ENCODE measurements at places on chromosomes 6 and 20.

DNA sequence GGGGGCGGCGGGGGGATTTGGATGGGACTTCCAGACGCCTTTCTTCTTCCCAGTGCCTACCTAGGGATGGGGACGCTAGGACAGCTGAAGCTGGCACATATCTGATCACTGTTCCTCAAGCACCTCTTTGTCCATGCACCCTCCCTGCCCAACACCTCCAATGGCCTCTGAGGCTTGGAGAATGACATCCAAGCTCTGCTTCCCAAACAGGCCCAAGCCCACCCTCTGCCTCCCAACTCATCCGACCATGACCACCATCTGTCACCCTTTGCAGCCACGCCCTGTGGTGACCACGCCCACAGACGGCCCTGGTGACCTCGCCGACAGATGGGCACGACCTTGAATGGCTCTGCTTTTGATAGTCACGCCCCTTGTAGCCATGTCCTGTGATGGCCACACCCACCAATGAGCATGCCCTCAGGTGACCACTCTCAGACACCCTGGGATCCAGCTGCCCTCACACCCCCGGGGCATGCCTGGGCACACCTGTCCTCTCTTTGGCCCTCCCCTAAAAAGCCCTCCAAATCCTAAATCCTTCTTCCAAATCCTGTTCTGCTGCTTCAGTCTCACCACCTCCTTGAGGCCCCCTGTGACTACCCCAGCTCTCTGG is 51.0 kb downstream of the SSR1 start:
- DNase-seq: no peak

GRCh38 chr20:44180814-44181213 is 6.2 kb downstream of the JPH2 start:
- DNase-seq: no peak

DNA sequence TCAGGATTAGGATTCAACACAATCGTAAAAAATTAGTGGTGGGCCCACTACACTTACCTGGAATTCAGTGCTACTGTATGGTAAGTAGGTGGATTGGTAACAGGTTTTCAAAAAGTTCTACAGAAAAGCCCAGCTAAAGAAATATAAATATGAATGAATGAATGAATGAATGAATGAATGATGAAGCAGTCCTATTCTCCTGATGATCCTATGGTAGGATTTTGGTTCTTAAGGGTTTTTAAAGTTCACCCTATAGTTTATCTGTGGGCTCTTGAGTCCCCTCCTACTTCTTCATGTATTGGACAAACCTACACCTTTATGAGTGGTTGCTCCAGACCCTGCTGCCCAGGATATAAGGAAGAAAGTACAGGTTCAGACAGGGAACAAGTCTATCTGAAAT is 89.5 kb upstream of the HEY2 start:
- no peak for DNase-seq

GRCh38 chr6:167984144-167984719 is 13.2 kb upstream of the KIF25 start:
- DNase-seq: no peak

DNA sequence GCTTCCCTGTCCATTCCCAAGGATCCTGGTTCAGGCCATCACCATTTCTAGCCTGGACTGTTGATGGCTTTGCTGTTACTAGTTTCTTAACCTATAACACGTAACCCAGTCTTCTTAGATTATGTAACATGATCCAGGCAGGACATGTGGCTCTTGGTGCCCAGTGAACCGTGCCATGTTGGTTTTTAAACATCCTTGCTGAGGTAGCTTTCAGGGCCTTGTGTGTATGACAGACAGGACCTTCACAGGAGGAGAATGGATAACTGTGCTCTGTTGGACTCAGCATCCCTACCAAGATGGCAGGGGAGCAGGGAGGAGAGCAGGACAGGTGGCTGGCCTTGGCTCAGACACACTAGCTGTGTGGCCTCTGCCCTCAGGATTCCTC is 46.8 kb downstream of the PANK2 start:
- no peak for DNase-seq

DNA sequence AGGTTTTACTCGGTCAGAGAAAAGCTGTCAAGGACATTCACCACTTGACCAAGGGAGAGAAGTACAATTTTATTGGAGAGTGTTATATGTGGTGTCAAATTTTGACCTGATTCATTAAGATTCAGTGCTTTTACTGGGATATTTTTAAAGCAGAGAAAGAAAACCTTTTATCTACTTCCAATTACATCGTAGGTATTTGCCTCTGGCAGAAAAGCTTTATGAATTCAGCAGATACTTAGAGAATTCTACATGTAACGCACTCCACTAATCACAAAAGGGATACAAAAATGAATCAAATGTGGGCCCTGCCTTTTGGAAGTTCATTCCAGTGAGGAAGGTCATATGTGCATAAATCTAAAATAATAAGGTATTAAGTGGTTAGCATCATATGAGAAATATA is 133.7 kb downstream of the STXBP5 start:
- DNase-seq: no peak

DNA sequence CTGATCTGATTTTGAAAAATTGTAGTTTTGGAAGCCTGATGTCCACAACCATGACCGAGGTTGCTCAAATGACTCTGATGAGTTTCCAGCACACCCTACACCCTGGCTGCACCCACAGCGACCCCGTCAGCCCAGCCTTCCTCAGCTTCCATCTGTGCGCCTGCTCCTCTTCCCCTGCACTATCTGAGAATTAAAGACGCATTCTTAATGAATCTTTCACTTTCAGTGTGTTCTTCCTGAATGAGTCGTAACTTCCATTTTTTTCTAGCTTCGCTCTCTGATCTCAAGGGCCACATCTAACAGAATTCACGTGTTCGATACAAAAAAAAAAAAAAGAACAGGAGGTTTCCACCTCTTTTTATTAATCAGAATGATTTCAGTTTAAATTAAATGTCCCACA is 21.3 kb upstream of the RREB1 start:
- DNase-seq: peak; percentile 41

- DNase-seq: no peak
Measured at GRCh38 chr6:144588697-144589325, 303.7 kb downstream of the UTRN start.

DNA sequence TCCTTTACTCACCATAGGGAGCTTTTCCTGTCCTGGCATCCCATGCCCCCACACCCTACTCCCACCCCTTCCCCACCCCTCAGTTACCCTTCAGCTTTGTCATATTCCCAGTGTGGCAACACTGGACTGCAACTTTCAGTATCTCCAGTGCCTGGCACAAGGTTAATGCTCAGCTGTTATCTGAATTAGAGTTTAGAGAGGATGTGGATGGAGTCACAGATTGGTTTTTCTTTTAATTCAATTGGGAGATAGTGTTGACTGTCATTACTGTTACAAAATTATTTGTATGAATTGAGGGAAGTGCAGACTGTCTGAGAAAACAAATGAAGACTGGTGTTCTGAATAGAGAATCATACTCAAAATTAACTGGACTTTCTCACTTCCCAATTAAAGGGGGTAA is 89.9 kb downstream of the TULP4 start:
- DNase-seq: no peak

- DNase-seq: no peak
Measured at GRCh38 chr6:11584244-11584643, 46.7 kb downstream of the TMEM170B start.

- DNase-seq: no peak
Measured at GRCh38 chr6:116073765-116074440, 13.2 kb upstream of the FRK start.

- no peak for DNase-seq
Measured at GRCh38 chr6:112606656-112607435, 259.7 kb downstream of the RFPL4B start.

GRCh38 chr6:169950558-169950957 is 199.1 kb downstream of the ERMARD start:
- DNase-seq: peak; percentile 37

DNA sequence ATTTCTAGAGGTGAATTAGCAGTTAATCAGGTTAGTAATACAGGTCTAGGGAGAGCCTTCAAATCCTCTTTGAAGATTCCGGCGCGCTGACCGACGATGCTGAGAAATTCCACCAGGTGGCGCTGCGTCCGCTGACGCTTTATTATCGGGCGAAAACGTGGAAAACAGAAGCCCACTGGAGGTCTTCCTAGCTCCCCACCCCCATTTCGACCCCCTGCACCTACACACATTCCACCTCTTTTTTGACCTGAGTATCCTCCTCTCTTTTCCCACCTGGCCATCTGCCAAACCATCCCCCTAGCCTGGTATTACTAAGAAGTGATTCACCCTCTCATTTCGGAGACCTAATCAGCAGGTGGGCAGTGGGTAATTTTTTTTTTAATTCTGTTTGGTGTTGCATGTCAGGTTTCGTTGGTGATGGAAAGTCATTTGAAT is 65.4 kb upstream of the RIN2 start:
- DNase-seq: peak; percentile 77

GRCh38 chr6:22112461-22112860 is 184.4 kb downstream of the PRL start:
- no peak for DNase-seq

DNA sequence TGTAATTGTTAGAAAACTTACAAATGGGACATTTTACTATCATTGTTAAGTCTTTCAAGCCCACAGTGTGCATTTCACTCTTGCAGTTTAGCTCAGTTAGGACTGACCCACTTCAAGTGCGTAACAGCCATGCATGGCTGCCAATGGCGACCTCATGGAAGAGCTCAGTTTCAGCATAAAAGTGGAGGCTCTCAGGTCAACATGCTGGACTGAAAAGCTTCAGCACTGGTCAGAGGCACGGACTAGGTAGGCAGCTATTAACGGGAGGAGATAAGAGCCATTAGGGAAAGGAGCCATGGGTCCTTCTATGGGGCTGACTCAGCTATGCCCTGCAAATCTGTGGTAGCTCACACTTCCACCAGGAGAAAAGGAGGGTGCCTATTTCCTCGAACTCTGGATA is 101.8 kb downstream of the TTLL2 start:
- DNase-seq: no peak

GRCh38 chr6:72631480-72631879 is 9.6 kb downstream of the KCNQ5 start:
- DNase-seq: no peak

DNA sequence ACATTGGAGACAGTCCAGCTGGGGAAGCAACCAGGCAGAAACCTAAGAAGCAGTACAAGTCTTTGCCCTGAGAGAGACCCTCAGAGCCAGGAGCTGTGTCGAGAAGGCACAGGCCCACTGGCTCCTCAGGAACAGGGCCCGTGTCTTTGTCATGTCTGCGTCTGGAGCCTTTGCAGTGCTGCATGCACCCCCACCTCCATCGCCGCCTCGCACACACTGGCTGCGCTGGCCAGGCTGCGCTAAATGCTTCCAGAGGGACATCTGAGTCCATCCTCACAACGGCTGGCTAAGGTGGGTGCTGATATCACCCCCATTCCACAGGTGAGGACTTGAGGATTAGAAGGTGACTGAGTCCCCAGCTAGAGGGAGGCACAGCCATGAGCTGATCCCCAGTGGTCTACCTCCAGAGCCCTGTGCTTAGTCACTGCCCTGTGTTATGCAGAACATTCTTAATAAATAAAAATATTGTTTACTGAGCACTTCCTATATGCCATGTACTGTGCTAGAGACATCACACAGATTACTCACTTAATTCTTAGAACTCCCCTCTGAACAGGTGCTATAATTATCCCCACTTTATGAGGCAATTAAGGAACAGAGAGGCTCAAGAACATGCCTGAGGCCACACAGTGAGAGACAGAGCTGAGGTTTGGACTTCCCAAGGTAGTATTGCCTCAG is 27.6 kb downstream of the GABRR2 start:
- no peak for DNase-seq

DNA sequence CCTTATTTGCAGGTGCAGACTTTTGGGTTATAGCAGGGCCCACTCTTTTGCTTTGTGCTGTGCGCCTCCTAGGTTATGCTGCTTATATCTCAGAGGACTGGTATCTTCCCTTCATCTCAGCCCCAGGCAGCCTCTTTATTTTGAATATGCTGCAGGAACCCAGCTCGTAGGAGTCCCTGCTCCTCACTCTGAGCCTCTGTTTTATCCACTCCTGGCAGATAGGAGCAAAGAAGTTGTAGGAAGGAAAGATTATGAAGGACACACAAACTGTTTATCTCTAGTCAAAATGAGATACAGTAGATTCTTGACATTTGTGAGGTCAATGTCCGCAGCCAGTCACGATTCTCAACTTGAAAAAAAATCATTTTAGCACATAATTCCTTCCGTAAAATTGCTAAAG is 15.6 kb downstream of the L3MBTL3 start:
- no peak for DNase-seq

DNA sequence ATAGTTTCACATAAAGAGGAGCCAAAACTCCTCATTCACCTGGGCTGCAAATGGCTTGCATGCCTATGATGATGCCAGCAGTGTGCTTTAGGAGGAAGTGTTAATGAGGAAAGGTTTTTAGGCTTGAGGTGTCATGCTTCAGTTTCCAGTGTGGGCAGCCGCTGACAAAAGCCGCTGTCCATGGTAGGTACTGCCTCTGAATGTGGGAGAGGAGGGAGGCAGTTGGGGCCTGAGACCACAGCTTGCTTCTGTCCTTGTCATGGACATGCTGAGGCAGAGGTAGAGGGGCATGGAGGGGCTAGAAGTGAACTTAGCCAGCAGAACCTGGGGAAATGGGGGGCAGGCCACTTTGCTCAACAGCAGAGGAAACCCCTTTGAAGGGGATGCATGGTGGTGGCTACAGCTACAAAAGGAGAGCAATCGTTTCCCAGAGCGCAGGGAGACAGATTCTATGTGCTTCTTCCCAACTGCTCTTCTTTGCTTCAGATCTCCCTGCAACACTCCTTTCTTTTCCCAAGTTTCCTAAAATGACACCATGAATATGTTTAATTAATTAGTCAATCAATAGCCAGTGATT is 372.1 kb upstream of the CNR1 start:
- no peak for DNase-seq

GRCh38 chr6:54646069-54646950 is 200.3 kb upstream of the FAM83B start:
- no peak for DNase-seq

- DNase-seq: no peak
Measured at GRCh38 chr6:113050979-113051378, 703.8 kb downstream of the RFPL4B start.

DNA sequence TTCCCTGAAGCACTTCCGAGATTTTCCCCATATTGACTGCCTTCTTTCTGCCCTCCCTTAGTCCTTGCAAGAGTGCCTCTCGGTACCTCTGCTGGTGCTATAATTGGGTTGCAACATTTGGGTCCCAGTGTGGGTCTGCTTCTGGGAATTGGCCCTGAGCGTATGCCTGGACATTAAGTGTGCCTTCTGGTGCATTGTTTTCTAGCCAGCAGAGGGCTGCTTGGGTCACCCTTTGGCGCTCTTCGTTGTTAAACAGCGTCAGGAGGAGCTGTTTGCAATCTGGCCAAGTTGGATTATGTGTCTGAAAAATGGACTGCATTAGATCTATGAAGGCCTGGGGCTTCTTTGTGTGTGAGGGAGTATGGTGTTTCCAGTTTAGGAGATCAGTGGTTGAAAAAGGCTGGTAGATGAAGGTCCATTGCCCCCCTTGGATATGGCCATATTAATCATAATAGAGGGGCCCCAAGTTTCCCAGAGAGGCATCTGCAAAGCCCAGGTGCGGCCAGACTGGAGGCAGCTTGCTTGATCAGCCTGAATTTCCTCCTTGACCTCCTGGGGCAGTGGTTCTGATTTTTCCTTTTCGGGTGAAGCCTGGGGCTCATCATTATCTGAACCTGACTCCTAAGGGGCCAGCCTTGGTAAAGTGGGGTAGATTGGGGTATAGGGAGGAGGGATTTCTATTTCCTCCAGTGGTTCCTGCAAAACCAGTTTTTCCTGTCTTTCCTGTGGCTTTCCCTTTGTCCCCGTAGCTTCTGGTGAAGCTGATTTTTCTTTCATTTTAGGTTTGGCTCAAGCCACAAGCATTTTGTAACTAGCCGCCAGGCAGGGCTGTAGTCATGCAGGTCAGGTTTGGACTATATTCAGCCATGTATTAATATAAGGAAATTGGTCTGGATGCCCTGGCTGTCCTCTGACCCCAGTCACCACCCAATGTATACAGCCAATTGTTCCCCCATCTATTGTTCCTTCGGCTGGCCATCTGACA is 85.4 kb upstream of the GPR6 start:
- DNase-seq: no peak
